ENCODE measurements at places on chromosomes 1 and 21.

DNA sequence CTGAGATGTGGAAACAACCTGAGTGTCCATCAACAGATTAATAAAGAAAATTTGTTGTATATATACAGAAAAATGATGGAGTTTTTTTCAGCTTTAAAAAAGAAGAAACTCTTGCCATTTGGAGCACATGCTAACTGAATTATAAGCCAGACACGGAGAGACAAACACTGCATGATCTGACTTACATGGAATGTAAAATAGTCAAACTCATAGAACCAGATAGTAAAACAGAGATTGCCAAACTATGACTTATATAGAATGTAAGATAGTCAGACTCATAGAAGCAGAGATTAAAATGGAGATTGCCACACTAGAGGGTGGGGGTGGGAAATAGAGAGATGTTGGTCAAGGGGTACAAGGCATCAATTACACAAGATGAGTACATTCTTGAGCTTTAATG is 1786.6 kb downstream of the PLA2G4A start:
- no peaks in the 10 kb centered on the region for H3K4me1 ChIP-seq
- no peak overlapping the region for H3K4me3 ChIP-seq

- H3K27ac ChIP-seq: no peak overlapping the region
- no peak for DNase-seq
- H3K4me1 ChIP-seq: no peaks in the 10 kb centered on the region
- no peaks in the 10 kb centered on the region for H3K27me3 ChIP-seq
- H3K4me3 ChIP-seq: no peak overlapping the region
These were observed 131.5 kb downstream of the MAST2 start for GRCh38 chr1:45934947-45935346.

GRCh38 chr1:20123722-20124455 is 4.6 kb upstream of the PLA2G2D start:
- H3K27me3 ChIP-seq: no peaks in the 10 kb centered on the region
- H3K36me3 ChIP-seq: no peaks in the 10 kb centered on the region
- DNase-seq: no peak
- no peak overlapping the region for H3K4me3 ChIP-seq

GRCh38 chr1:19424651-19425570 is 60.4 kb downstream of the CAPZB start:
- peaks cover 91% of the 10 kb centered on the region for H3K4me1 ChIP-seq
- peaks cover 2% of the 10 kb centered on the region for H3K36me3 ChIP-seq
- no peaks in the 10 kb centered on the region for H3K27me3 ChIP-seq
- no peak overlapping the region for H3K4me3 ChIP-seq
- H3K27ac ChIP-seq: no peak overlapping the region

- DNase-seq: no peak
- H3K36me3 ChIP-seq: no peaks in the 10 kb centered on the region
These were observed at the start of gene SELENON for GRCh38 chr1:25799935-25800702. Gene SELENON, plus strand, starts transcription at chr1:25800193. Its CDS starts 38 bp downstream, at chr1:25800231.

DNA sequence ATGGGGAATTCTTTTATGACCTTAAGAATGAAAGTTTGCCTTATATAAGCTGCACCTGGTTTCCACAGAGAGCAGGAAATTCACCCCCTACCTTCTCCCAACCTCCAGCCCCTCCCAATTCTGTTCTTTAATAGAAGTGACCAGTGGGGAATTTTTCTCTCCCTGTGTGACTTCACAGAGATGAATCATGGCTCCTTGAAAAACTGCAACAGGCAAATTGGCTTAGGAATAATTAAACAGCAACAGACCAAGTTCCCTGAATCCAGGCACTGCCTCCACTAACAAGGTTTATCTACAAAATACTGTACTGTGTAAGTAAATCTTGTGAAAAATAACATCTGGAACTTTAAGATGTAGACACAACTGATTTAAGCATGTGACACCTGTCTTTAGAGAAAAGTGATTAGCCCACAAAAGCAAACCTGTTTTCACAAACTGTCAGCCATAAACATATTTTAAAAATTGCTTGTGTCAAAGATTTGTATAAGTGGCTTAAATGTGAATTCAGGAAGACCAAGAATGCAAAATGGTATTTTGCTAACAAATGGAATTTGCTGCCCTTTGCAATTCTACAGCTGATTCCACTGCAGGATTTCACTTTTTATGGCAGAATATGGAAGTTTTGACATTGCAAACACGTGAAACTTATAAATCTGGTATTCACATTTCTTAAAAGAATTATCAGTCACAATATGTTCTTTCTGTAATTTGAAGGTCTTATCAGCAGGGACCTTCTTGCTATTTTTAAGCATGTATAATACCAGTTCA is 54.0 kb downstream of the ALG14 start:
- H3K27me3 ChIP-seq: no peaks in the 10 kb centered on the region
- H3K4me3 ChIP-seq: no peak overlapping the region
- H3K27ac ChIP-seq: no peak overlapping the region
- no peaks in the 10 kb centered on the region for H3K36me3 ChIP-seq

DNA sequence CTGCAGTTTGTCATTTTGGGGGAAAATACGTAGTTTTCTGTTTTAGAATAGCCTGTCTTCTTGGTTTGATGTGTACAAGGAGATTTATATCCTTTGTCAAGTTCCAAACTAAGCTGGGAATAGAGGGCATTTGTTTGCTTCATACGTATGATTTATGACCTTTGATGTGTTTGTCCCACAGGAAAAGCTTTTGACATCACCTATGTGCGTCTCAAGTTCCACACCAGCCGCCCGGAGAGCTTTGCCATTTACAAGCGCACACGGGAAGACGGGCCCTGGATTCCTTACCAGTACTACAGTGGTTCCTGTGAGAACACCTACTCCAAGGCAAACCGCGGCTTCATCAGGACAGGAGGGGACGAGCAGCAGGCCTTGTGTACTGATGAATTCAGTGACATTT is 79.9 kb downstream of the LAMC1 start:
- DNase-seq: no peak
- no peaks in the 10 kb centered on the region for H3K27me3 ChIP-seq
- no peaks in the 10 kb centered on the region for H3K36me3 ChIP-seq
- H3K27ac ChIP-seq: no peak overlapping the region
- no peaks in the 10 kb centered on the region for H3K4me1 ChIP-seq

- H3K4me3 ChIP-seq: no peak overlapping the region
- H3K27me3 ChIP-seq: no peaks in the 10 kb centered on the region
- H3K27ac ChIP-seq: no peak overlapping the region
- no peaks in the 10 kb centered on the region for H3K4me1 ChIP-seq
- H3K36me3 ChIP-seq: no peaks in the 10 kb centered on the region
These were observed 16.0 kb downstream of the FNBP1L start for GRCh38 chr1:93463960-93464359.

- H3K4me1 ChIP-seq: no peaks in the 10 kb centered on the region
- no peak overlapping the region for H3K27ac ChIP-seq
- no peaks in the 10 kb centered on the region for H3K27me3 ChIP-seq
- no peak for DNase-seq
- no peak overlapping the region for H3K4me3 ChIP-seq
These were observed 66.8 kb downstream of the SLC27A3 start for GRCh38 chr1:153842006-153842471.

DNA sequence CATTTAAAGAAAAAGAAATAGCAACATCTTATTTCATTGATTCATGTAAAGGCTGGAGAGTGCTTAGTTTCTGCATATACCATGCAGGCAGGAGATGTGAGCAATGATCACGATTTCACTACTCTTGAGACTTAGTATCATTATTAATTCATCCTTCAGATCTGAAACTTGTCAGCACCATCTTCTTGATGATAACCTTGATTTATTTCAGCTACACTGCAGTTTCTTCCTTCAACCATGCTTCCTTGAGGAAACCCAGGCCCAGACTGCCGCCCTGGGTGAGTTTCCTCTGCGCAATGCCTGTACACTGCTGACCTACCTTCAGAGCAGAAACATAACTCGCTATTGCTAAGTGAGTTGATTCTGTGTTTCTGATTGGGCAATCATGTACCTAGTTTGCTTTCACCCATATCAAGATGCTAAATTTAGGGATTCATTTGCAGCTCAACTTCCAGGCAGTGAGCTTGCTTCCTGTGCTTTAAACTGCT is 13.5 kb upstream of the BCL10 start:
- H3K27me3 ChIP-seq: no peaks in the 10 kb centered on the region
- no peaks in the 10 kb centered on the region for H3K36me3 ChIP-seq
- DNase-seq: no peak
- no peaks in the 10 kb centered on the region for H3K4me1 ChIP-seq
- no peak overlapping the region for H3K27ac ChIP-seq
